Right cardiac atrium (tissue), 5 donors: ENCODE measurements at places on chromosomes 7 and 10.

- DNase-seq: no peak
These were observed 100.2 kb upstream of the SAMD8 start for GRCh38 chr10:75011221-75011620.

- DNase-seq: no peak
These were observed 56.3 kb downstream of the ASB13 start for GRCh38 chr10:5609952-5610616.

- no peak for DNase-seq
These were observed 13.3 kb upstream of the RBM33 start for GRCh38 chr7:155631155-155631554.

DNA sequence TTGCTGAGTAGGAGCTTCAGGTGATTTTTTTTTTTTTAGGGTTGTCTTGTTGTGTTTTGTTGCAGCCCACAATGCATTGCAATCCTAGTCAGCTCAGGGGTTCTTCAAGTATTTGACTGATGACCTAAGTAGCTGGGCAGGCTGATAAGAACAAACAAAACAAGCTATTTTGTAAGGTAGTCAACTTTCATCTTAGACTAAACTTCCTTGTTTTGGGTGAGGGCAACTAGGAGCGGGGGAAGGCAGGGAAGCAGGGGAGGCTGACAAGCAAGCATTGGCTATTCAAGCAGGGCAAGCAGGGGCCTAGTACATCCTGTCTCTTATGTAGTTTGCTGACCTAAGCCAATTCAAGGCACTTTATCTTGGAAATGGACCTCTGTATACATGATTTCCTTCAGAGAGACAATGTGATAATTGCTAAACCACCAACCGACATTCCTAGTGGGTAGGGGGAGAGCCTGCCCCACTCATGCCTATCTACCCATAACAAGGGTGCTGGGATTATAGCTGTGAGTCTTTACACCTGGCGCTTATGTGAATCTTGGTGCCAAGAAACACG lies 163.3 kb upstream of the PRKCQ start:
- DNase-seq: no peak

DNA sequence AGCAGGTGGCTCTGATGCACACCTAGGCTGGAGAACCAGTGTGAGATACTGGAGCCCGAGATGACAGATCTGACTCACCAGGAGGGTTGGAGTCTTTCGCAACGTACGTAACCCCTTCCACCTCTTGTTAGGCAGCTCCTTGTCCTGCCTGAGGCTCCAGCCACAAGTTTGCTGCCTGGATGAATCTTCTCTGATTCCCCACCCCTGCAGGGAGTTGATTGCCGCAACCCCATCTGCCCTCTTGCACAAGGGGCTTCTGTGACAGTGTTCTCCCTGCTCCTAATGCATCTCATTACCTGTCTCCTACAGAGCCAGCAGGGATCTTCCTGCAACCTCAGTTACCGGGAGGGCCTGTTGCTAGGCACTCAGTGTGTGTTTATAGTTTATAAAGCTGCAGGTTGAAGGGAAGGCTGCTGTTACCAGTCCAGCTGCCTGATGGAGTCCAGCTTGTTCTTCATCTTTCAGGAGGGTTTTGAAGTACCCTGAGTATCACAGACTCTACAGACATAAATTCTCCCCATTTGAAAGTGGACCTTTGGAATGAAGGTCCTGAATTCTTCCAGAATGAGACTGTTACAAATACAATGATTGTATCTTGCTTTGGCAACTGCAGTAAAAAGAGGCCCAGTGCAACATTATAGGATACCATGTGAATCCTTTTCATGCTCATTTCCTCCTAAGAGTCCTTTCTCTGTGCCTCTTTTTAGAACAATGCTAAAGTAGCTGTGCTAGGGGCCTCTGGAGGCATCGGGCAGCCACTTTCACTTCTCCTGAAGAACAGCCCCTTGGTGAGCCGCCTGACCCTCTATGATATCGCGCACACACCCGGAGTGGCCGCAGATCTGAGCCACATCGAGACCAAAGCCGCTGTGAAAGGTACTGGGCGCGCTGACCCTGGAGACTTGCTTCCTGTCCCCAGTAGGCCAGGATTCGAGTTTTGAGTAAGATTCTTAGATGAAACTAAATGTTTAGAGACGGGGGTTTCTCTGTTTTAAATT lies 6.5 kb downstream of the MDH2 start:
- DNase-seq: no peak

DNA sequence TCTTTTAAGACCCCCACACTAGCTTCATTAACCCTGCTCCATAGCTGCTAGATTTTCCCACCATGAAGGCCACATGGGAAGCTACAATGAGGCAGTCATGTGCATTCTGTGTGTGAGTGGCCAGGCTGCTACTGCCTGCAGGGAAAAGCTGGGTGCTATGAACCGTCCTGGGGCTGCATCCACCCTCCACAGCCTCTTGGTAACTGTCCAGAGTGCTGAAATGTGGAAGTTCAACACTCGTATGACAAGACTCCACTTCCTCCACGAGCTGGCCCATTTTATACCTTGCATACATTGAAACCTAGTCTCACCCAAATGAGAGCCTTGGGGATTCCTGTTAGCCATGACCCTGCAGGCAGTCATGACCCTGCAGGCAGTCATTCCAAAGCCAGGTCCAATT lies 59.4 kb downstream of the CUZD1 start:
- no peak for DNase-seq

GRCh38 chr7:46160861-46161260 lies 239.8 kb upstream of the IGFBP3 start:
- DNase-seq: no peak

GRCh38 chr10:43444897-43445466 lies 8.1 kb downstream of the ZNF487 start:
- DNase-seq: no peak

GRCh38 chr10:121265360-121266123 lies 332.7 kb downstream of the FGFR2 start:
- DNase-seq: no peak

DNA sequence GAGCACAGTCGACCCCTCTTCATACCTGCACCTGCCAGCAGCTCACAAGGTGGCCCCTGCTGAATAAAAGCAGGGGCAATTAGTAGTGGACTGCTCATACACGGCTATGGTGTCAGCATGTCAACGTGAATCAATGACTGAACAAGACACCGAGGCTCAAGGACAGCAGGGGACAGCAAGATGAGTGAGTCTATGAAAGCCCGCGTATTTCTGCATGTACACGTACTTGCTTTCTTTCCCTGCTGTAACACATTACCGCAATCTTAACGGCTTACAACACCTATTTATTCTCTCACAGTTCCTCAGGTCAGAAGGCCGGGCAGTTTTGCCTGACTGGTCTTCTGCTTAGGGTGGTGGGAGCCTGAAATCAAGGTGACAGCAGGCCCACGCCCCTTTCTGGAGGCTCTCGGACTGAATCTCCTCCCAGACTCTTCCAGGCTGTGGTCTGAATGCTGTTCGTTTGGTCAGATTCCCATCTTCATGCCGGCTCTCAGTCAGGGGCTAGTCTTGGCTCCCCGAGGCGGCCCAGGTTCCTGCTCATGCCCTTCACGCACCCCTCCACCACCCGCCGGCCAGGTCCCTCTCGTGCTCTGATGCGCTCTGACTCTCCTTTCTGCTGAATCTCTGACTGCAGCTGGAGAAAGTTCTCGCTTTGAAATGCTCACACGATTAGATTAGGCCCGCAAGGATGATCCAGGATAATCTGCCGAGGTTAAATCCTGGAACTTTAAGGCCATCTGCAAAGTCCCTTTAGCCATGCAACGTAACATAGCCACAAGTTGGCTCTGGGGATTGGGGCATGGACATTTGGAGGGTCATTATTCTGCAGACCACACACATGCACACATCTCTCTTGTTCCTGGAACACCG lies 7.8 kb upstream of the PPP2R2D start:
- DNase-seq: no peak

GRCh38 chr10:69685802-69686585 lies 55.9 kb downstream of the FAM241B start:
- peak; percentile 87 for DNase-seq

DNA sequence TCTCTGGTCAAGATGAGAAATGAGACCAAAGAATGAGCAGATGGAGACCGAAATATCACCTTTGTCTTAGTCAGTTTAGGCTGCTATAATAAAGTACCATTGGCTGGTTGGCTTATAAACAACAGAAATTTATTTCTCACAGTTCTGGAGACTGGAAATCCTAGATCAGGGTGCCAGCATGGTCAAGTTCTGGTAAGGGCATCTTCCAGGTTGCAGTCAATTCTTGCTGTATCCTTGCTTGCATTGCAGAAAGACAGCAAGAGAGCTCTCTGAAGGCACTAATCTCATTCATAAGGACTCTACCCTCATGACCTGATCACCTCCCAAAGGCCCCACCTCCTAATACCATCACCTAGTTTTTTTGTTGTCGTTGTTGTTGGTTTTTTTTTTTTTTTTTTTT lies 52.7 kb upstream of the MKLN1 start:
- no peak for DNase-seq

GRCh38 chr7:111640416-111640815 lies 78.1 kb upstream of the IMMP2L start:
- no peak for DNase-seq

- DNase-seq: no peak
These were observed 159.9 kb upstream of the RNF32 start for GRCh38 chr7:156480671-156481070.

DNA sequence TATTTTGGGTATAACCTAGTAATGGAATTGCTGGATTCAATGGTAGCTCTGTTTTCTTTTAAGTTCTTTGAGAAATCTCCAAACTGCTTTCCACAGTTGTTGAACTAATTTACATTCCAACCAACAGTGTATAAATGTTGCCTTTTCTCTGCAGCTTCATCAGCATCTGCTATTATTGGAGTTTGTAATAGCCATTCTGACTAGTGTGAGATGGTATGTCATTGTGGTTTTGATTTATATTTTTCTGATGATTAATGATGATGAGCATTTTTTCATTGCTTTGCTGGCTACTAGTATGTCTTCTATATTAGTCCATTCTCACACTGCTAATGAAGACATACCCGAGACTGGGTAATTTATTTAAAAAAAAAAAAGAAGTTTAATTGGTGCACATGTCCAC lies 248.6 kb upstream of the MAGI2 start:
- DNase-seq: no peak

DNA sequence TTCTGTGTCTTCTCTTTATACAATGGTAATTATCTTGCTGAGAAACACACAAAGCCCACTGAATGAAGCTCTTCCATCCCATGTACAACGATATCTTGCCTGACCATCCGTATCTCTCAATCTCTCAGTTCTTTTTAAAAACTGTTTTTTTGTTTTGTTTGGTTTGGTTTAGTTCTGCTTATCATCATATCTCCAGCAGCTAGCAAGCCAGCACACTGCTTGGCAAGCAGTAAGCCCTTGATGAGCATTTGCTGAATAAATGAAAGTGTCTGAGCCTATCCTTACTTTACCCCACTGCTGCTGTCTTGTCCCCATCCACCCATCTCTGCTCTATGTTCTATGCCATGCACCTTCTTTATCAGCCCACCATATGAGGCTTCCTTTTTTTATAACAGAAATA lies 34.2 kb downstream of the ITGB1 start:
- no peak for DNase-seq

DNA sequence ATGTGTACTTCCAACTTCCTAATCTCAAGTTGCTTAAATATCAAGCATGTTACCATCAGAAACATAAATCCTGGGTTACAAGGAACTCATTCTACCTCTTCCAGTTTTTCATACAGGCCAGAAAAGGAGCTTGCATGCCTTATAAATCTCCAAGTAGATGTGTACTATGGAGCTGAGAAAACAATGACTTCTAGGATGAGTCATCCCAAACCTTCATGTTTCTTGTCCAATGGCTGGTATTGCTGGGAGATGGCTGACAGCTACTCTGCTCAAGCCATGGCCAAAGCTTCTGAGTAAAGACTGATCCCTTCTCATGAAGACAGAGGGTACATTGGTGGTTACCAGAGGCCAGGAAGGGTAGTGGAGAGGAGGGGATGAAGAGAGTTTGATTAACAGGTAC lies 8.6 kb downstream of the RAPGEF5 start:
- no peak for DNase-seq

- DNase-seq: no peak
These were observed 162.4 kb upstream of the MDFIC start for GRCh38 chr7:114759347-114760062.

- no peak for DNase-seq
These were observed 110.8 kb upstream of the EGFR start for GRCh38 chr7:54907981-54908380.

GRCh38 chr10:72954596-72955554 lies at the start of gene PLA2G12B:
PLA2G12B (minus strand) TSS chr10:72954806; CDS start chr10:72954685, 121 bp downstream.
- DNase-seq: no peak

GRCh38 chr7:101618916-101619315 lies 10.2 kb downstream of the MYL10 start:
- no peak for DNase-seq

DNA sequence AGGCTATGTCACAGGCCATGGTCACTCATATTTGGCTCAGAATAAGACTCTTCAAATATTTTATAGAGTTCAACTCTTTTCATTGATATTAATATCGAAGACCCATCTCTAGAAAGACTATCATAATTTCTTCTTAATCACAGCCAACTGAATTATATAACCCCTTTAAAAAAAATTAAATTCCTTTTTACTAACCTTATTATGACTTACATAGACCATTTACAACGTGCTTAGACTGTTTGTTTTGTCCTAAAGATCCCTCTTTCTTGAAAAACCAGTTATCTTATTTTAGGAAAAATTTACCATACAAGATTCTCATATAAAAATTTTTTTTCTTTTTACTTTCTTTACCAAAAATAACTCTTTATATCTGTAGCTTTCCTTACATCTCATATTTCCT lies 10.2 kb upstream of the TMEM254 start:
- DNase-seq: no peak

GRCh38 chr10:93436591-93437085 lies 45.5 kb downstream of the MYOF start:
- DNase-seq: peak; percentile 74

- DNase-seq: peak; percentile 20
These were observed 240.1 kb downstream of the ELFN1 start for GRCh38 chr7:1910081-1910685.

DNA sequence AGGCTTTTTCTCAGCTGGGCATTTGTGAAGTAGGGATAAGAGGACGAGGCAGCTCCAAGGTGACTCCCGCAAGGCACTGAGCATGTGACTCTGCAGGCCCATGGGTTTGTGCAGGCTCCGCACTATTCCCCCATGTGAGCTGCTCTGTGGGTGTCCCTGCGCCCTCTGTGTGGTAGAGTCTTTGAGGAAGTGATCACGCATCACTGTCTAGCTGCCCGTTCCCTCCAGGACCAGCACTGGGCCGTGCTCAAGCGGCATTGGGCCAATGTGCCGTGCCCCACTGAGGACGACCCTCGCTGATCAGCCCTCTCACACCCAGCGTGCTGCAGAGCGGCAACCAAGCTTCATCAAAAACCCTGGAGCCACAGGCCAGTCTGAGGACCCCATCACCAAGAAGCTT lies 7.5 kb downstream of the PRKAG2 start:
- no peak for DNase-seq
